ENCODE measurements at places on chromosomes 4 and X.

GRCh38 chrX:38018766-38019425 lies 12.5 kb downstream of the SYTL5 start:
- DNase-seq, result no peak

DNA sequence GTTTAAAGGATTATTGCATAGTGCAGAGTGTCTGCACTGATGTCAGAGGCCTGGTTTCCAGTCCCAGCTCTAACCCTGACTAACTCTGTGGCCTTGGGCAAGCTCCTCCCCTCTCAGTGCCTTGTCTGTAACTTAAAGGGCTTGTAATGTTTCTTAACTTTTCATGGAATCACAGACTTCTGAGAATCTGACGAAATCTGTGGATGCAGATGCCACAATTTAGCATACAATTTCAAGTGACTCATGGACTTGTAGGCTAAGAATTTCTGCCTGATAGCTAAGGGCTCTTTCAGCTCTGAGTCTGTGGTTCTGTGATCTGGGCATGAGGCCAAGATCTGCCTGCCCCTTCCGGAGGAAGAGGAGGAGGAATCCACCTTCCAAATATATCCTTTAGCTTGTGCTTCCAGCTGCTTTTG lies 236.9 kb downstream of the AR start:
- no peak for DNase-seq

DNA sequence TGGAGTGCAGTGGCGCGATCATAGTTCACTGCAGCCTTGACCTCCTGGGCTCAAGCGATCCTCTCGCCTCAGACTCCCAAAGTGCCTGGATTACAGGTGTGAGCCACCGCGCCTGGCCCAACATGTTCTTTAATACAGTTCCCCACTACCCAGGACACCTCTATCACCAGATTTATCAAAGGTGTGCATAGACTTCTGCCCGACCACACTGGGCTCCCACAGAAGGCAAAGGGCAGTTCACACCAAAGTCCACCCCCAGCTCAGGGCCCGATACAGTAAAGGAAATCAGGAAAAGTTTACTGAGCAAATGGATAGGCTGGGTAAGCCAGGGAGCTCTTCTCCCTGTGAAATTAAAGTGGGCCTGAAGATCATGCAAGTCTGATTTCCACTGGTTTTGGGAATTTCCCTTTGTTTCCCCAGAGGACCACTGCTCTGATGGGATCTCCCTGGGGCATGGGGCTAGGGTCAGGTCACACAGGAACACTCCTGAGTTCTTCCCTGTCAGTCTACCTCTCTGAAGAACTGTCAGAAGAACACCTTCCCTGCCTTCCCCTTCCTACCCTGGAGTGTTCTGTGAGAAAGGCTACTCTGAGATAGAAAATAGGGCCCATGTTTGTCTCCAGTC lies 17.7 kb upstream of the PIM2 start:
- no peak for DNase-seq

- DNase-seq, result no peak
Observed at GRCh38 chrX:8803326-8803725, 2.1 kb upstream of the FAM9A start.

DNA sequence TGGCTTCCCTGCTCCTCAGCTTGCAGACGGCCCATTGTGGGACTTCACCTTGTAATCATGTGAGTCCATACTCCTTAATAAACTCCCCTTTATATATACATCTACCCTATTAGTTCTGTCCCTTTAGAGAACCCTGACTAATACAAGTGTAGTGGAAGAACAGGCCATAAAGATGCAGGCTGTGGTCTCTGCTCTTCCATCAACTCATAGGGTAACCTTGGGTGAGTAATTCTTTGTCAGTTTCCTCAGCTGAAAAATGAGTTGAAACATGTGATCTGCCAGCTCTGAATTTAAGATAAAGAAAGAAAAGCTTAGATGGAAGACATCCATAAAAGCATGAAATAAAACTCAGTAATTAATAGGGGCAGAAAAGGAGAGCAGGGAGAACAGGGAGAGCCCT lies 103.6 kb downstream of the ENOX2 start:
- DNase-seq, result no peak

GRCh38 chrX:17792826-17793225 lies 55.5 kb downstream of the SCML1 start:
- DNase-seq, result no peak

DNA sequence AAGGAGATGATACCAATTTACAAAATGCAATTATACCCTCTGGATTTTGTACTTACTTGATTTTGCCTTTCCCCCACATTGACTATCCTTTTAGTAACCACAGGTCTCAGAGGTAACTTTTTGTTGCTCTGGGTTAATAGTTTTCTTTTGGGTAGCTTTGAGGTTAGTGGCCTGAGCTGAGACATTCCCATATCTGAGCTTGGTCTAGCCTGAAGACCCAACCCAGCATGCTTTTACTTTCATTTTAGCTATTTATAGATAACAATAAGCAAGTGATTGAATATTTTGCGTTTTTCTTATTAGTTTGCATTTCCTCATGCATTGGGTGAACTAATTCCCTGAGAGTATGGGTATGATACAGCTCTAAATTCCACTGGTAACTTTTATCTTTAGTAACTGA lies 11.8 kb downstream of the HTN1 start:
- DNase-seq, result no peak

- DNase-seq, result no peak
Observed at GRCh38 chr4:13129095-13129494, 355.0 kb downstream of the RAB28 start.

Data from nephron progenitor cell (in vitro differentiated cells).